ENCODE measurements at places on chromosomes 1 and 21.

DNA sequence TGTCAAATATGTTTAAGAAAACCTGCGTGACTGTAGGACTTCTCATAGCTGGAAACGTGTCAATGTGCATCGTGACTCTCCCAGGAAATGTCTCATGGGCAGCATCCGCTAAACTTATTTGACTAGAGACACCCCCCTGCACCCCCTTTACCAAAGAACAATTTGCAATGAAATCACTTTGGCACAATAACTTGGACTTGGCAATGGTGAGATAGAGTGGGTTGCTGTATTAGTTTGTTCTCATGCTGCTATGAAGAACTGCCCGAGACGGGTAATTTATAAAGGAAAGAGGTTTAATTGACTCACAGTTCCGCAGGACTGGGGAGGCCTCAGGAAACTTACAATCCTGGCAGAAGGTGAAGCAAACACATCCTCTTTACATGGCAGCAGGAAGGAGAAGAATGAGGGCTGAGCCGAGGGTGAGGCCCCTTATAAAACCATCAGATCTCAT, 13.8 kb downstream of the CLDN14 start:
- no peak for DNase-seq

DNA sequence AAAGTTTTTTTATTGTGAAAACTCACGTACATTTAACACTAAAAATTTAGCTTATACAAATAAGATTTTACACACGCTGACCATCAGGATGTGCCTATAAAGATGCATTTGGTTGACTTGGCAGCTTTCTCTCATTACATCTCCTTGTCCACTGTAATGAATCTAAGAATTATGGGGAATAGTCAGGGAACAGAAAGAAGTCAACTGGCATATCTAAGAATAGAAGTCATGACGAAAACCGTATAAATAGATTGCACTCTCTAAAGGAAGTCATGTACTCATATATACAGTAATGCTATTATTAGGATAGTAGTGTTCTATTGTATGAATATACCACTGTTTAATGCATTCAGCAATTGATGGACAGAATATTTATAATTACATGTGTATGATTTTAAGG, 575.8 kb upstream of the B3GALT2 start:
- no peak for DNase-seq

- DNase-seq = no peak
These were observed 68.8 kb upstream of the COL6A1 start for GRCh38 chr21:45912611-45913417.

- peak; percentile 41 for DNase-seq
These were observed 109.4 kb downstream of the NRDC start for GRCh38 chr1:51768971-51769588.

Measured in NCI-H774 (cell line).